ENCODE measurements at places on chromosomes 2 and 18.

DNA sequence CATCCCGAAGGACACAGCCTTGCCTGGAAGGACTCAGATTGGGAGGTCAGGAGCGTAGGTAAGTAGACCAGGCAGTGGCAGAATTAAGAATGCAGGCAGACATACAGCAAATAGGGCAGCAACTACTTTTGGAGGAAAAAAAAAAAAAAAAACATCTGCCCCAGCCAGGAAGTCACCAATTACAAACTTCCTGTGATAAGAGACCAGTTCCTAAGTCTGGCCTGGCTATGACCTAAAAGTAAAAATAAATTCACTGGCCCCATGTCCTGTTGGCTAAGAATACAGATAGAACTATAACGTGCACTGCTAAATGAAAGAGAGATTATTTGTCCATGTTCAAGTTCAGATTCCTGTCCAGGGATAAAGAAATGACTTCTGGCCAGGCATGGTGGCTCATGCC, 45.2 kb upstream of the NOSTRIN start:
- no peak for DNase-seq

DNA sequence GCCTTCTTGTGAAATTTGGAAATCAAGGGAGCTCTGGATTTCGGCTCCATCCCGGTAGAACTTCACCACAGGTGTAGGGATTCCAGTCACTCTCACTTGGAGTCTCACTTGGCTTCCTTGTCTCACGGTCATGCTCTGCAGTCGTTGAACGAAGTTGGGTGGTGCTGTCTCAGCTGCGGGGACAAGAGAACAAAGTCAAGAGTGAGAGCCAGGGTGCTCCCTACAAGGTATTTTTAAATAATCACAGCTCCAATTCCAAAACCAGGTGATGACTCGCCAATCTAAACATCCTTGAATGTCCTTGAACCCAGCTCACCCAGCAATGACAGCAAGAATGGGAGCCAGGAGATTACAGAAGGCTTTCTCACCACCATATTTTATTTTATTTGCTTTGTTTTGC, 6.7 kb downstream of the TTN start:
- DNase-seq: no peak

GRCh38 chr18:74225193-74225840, 66.4 kb downstream of the CYB5A start:
- DNase-seq: no peak

- no peak for DNase-seq
These were observed 287.5 kb downstream of the TCF4 start for GRCh38 chr18:55300421-55300935.

DNA sequence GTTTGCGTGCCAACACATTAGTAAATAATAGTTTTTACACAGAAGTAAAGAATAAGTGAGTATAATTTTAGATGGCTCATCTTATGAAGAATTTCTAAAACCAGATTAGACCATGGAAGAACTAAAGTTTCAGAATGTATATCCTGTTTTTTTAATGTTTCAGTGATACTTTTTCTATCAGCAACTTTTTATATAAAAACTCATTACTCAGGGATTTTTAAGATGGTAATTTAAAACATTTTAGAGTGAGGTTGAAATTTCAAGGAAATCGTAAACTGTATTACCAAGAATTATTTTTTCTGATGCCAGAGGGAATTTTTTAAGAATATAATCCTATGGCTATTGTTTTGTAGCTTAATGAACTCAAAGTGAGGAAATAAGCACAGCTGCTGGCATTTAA, 128.5 kb upstream of the FANCL start:
- no peak for DNase-seq

DNA sequence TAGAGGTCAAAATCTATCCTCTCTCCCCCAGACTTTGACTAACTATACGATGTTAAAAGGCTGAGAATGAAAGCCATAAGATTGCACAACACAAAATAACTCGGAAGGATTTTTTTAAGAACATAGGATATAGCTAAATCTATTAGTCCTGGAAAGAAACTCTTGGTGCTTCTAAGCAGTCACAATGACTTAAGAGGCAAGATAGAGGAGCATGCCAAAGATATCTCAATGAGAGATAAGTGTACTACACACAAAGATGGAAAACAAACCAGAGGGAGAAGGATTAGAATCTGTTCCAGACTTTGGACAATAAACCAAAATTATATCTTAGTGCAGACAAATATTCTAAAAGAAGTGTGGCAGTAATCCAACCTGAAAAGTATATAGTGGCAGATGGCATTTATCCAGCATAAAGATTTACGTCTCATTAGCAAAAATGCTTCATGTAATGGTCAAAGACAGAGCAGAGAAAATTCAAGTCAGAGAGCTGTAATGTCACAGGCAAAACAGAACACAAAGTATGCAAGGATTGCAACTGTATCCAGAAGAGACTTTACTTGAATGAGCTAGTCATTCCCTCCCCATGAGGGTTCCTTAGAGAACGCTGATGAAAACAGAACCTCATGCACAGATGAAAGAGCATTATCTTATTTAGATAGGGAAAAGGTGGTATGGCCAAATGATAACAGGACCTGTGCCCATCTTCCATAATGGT, 28.8 kb upstream of the EVA1A start:
- DNase-seq: no peak
